ENCODE measurements at places on chromosomes 7 and 10. TPM values are rescaled to one million over a fixed set of nuclear protein-coding genes. Genes with fewer than 3 reads are reported as not detected.

Gene BAMBI
- 13.7 TPM for total RNA-seq

Gene CFAP69
- 2.2 TPM for total RNA-seq

Gene OR13A1
- not detected for total RNA-seq

Gene PGAM2
- total RNA-seq: not detected

Gene ATRNL1
- 0.20 TPM for total RNA-seq

Gene AKR1C8
- not detected for total RNA-seq

Gene NFKB2
- 75.7 TPM for total RNA-seq

Gene GRID2IP
- not detected for total RNA-seq

Gene PRKCQ
- 3.9 TPM for total RNA-seq

Gene PTPRN2
- total RNA-seq: 0.77 TPM

Gene ANKRD26
- 3.2 TPM for total RNA-seq

Gene ACBD7
- 0.71 TPM for total RNA-seq

Gene ABLIM1
- total RNA-seq: 44.0 TPM

Gene CTNNA3
- total RNA-seq: not detected

Gene TFEC
- not detected for total RNA-seq

Gene SPDYE16
- not detected for total RNA-seq

Gene TAS2R3
- total RNA-seq: not detected

Gene ELFN1
- total RNA-seq: 0.32 TPM

Gene TBX20
- 2.9 TPM for total RNA-seq

Gene ZNF518A
- 6.4 TPM for total RNA-seq

Gene GIMAP5
- 0.24 TPM for total RNA-seq

Gene PLCE1
- total RNA-seq: 7.8 TPM

Gene SPDYE2
- not detected for total RNA-seq

Gene TIMM23B
- 24.9 TPM for total RNA-seq

Gene TUBAL3
- 0.33 TPM for total RNA-seq

Gene SLC26A5
- total RNA-seq: not detected

Gene MICALL2
- 13.3 TPM for total RNA-seq

Measured in A549 treated with ZK216348 at 1 μM for 4 hours (cell line).